Astrocyte of the cerebellum (primary cell): ENCODE measurements at places on chromosomes 13 and 19.

- DNase-seq, result no peak
Observed at GRCh38 chr13:52118595-52118994, 10.3 kb downstream of the NEK5 start.

DNA sequence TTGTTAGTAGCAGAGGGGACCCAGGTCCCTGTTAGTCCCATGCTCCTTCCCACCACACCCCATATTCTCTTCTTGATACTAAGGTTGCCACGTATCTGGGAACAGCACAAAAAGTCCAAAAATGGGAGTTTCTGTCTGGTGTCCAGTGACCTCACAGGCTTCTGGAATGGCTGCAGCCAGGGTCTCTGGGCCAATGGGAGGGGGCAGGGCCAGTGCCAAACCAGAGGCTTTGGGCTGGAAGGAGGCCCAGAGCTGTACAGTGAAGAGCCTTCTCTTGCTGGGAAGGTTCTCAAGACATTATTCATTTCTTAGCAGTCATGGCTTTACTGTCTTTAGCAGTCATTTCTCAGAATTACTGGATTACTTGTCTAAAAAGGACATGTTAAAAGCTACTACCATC, 119.2 kb downstream of the FRY start:
- DNase-seq, result peak; percentile 74

DNA sequence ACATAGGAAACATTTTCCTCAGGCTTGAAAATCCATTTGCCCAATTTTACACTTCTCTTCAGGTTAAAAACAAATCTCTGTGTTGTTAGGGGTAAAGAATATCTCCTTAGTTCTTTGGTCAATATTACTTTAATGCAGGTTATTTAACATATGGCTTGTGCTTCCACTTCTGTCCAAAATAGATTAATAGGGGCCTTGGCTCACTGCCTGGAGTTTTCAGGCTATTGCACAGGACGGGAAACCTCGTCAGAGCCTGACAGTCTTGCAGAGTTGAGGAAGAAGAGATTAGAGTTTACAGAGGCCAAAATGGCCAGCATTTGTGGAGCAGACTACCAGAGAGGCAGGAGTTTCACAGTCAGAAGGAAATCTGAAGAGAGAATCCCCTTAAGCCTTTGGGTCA, 863.9 kb upstream of the GPC6 start:
- DNase-seq, result peak; percentile 20

GRCh38 chr13:96053003-96053703, at the start of gene UGGT2:
UGGT2 (minus strand) TSS chr13:96053401; CDS start chr13:96053312, 89 bp downstream.
- DNase-seq, result peak; percentile 83

DNA sequence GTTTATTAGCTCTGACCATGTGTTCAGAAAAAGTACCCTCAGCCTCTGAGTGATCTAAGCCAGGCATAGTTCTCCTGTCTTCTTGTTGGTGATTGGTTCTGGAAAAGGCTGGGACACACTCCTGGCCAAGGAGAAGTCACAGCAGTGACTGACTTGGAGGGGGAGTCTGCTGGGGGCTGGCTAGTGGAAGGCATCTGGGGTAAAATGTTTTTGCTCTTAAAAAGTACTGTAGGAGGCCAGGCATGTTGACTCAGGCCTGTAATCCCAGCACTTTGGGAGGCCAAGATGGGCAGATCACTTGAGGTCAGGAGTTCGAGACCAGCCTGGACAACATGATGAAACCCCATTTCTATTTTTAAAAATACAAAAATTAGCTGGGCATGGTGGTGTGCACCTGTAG, 21.7 kb downstream of the FAM187B start:
- no peak for DNase-seq

DNA sequence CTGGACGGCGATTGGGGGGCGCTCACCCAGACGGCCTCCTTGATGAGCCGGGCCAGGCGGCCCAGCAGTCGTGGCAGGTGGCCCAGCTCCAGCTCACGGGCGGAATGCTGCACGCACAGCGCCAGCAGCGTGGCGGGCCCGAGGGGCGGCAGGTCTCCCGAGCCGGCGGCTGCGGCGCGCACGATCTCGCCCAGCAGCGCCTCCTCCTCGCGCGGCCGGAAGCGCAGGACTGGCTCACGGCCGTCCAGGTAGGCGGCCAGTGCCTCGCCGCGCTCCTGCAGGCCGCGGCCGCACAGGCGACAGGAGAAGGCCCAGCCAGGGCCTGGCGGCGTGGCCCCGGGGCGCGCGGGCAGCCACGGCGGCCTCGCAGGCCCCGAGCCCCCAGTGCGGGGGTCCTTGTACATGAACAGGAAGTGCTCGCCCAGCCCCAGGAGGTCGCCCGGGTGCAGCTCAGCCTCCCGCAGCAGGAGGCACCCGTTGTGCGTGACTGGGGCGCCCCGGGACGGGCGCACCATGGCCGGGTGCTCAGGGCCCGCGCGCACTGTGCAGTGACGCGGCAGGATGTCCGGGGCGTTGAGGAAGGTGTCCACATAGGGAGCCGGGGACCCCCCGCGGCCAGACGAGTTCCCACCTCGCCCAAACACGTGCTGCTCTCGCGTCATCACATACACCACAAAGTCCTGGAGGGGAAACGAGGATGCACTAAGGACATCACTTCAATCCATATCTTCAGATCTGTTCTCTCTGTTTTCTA, 9.6 kb upstream of the MAMSTR start:
- no peak for DNase-seq

DNA sequence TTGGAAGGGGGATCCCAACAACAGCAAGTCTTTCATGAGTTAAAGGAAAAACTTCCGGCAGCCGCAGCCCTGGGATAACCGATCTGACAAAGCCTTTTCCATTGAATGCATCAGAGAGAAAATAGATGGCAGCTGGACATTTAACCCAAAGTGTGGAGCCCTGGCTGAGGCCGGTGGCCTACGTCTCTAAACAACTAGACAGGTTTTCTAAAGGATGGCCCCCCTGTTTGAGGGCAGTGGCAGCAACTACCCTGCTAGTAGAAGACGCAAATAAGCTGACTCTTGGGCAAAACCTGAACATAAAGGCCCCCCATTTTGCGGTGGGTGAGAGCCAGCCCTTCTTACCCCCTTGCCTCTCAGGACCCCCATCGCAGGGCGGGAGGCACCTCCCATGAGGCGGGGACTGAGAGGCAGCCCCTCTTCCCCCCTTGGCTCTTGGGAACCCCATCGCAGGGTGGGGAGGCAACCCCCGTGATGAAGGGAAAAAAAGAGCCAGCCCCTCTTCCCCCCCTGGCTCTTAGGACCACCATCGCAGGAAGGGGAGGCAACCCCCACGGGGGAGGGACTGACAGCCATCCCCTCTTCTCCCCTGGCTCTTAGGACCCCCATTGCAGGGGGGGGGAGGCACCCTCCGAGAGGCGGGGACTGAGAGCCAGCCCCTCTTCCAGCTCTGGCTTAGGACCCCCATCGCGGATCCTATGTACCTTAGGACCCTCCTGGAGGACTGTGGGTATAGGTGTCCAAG, 2422.9 kb upstream of the PCDH20 start:
- no peak for DNase-seq

DNA sequence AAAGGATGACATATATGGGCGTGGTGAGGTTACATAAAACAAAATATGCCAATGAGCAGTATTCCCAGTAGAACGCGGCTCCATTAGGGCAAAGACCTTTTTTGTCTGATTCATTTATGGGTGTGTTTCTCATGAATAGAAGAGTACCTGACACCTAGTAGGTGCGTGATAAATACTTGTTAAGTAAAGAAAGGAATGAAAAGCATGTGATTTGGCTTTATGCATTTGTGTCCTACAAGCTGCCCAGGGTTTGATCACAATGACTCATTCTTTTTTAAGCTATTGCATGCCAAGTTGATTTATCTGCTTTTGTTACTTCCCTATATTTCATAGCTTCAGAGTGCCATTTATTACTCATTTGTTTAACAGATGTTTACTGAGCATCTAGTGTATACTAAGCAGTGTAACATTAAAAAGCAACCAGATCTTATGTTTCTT, 19.1 kb upstream of the KCTD4 start:
- no peak for DNase-seq

- no peak for DNase-seq
Observed at GRCh38 chr13:72126424-72126823, 259.4 kb upstream of the DACH1 start.

- no peak for DNase-seq
Observed at GRCh38 chr19:41808663-41809566, 12.5 kb downstream of the CEACAM3 start.

DNA sequence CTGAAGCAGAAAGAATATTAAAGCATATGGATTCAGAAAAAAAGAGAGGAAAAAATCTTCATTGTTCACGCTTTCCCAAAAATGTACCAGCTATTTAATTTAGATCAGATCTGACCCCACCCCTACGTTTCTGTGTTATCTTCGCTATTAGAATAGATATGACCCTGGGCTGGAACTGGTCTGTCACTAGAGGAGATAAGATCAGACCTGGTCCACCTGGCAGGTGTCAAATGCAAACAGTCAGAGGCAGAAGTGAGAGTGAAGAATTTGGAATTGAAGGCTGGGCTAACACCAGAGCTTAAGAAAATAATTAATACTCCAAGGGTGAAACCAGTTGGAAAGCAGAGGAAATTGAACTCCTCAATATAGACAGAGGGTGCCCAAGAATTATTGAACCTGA, 30.0 kb upstream of the MBNL2 start:
- no peak for DNase-seq

GRCh38 chr19:12202250-12202649, 39.4 kb downstream of the ZNF136 start:
- no peak for DNase-seq

GRCh38 chr13:65414187-65414586, 1815.9 kb downstream of the PCDH9 start:
- no peak for DNase-seq

GRCh38 chr19:788983-789700, 8.1 kb upstream of the PTBP1 start:
- DNase-seq, result no peak

- no peak for DNase-seq
Observed at GRCh38 chr13:22017226-22017625, 346.4 kb downstream of the FGF9 start.

- DNase-seq, result no peak
Observed at GRCh38 chr19:4374498-4375163, 25.7 kb downstream of the SH3GL1 start.

GRCh38 chr19:53881482-53882390, at the start of gene PRKCG:
PRKCG (plus strand) TSS chr19:53882197; CDS start chr19:53882495, 298 bp downstream.
- DNase-seq, result no peak
